Fibroblast of mammary gland (primary cell): ENCODE measurements at places on chromosomes 1 and 21.

DNA sequence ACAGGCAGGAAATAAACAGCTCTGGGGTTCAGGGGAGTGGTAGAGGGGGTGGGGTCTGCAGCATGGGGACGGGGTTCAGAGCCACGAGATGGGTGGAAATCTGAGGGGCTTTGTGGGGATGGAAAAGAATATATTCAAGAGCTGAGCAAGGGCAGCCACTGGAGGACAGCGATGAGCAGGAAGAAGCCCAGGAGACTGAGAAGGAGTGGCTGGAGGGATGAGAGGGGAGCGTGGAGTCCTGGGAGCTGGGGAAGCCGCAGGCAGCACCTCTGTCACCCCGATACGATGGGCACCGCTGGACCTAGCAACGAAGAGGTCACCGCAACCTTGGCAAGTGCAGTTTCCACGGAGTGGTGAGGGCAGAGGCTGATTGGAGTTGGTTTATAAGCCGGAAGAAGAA, 10.0 kb upstream of the KCNAB2 start:
- DNase-seq, result no peak

DNA sequence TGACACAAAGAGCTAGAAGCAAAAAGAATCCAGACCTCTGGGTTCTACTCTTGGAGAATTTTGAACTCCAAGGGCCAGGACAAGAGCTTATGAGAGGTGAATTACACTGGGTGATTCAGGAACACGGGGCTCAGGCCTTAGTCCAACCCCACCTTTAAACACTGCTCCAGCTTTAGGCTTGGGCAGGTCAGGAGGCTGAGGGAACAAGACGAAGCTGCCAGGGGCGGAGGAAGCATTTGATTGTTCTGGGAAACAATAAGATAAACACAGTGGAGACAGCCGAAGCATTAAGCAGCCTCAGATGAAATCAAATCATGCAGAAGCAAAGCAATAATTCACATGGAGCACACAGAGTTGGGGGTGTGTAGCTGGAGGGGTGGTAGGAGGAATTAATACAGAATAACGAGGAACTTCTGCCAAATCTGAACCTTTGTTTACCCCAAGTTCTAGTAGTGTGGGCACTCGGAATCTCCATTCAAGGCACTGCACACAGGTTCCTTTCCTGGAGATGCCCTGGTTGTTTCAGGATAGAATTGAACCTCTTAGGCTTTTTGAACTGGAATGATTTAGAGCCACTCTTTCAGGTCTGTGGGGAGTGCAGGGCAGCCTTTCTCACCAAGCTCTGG, 93.2 kb downstream of the PLXNA2 start:
- no peak for DNase-seq

GRCh38 chr1:228807904-228808605, 72.8 kb downstream of the RHOU start:
- no peak for DNase-seq

GRCh38 chr1:198255784-198256183, 99.0 kb downstream of the NEK7 start:
- DNase-seq, result no peak

GRCh38 chr1:11860587-11860986, 1.8 kb upstream of the NPPB start:
- no peak for DNase-seq

DNA sequence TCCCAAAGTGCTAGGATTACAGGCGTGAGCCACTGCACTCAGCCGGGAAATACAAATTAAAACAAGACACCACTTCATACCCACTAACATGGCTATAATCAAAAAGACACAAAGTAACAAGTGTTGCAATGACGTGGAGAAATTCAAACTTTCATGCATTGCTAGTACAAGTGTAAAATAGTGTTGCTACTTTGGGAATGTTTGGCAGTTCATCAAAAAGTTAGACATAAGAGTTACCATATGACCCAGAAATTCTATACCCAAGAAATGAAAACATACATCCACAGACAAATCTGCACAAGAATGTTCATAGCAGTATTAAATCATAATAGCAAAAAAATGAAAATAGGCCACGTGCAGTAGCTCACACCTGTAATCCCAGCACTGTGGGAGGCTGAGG, 16.4 kb downstream of the FOXJ3 start:
- DNase-seq, result no peak

- no peak for DNase-seq
Measured at GRCh38 chr1:28141685-28142084, 34.8 kb downstream of the PTAFR start.
